ENCODE measurements at places on chromosomes 16 and 17.

DNA sequence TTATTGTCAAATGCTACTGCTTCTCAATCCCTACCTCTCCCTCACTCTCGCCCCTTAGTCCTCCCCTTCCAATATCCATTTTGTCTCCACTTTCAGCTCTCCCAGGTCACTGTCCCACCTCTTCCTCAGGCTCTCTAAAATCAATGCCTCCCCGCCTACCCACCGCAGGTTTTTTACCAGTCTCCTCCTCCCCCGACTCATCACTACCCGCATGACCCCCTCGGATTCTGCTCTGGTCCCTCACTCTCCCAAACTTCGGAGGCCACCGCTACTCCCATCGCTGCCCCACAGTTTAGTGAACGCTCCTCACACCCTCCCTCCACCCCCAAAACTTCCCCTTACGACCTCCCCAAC, 513 bp downstream of the CRLF3 start:
- DNase-seq: no peak

DNA sequence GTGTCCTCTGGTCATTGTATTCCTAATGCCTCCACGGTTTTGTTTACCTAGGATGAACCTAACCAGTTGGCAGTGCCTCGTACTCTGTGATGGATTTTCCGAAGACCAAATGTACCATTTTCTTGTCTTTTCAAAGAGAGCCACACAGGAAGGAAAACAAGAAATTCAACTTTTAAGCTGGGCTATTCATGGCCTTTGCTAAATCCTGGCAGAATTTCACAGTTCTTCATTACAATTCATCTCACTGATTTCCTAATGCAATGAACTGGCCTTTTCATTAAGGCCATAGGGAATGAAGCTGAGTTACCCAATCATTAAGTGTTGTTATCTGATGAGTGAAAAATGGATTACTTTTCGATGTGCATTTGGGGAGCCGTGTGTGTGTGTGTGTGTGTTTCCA, 7.9 kb upstream of the KCNJ16 start:
- DNase-seq: no peak

DNA sequence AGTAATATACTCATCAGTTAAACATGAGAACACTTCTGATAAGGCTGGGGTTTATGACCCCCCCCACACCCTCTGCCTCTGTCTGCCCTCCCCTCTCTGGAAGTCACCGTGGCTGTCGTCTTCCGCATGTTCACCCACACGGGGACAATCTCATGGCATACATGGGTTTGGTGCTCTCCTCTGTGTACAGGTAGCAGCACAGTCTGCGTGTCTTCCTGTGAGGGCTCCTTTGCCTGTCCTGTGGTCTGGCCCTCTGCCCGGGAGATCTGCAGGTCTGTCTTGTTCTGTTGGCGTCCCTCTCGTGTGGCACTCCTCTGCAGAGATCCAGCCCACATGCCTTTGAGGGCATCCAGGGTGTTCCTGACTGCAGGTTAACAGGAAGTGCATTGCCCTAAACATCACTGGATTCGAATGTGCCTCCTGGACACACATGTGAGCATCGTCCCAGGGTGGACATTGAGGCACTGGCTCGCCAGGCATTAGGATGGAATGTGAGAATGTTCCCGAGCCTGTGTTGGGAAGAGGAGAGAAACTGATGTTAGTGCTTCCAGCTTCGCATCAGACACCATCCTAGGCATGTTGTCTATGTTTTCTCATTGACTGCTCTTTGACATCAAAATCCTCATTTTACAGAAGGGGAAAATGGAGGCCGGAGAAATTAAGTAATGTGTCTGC, 54.5 kb downstream of the NKD1 start:
- DNase-seq: no peak

DNA sequence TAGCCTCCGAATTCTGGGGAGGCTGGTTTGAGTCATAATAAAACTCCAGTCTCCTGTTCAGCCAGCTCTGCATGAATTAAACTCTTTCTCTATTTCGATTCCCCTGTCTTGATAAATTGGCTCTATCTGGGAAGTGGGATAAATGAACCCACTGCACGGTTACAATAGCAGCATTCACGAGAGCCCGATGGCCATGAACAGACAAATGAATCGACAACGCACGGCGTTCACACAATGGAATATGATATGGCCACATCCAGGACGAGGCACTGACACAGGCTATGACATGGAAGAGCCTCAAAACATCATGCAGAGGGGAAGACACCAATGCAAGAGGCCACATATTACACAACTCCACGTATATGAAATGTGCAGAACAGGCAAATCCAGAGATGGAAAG, 5.6 kb upstream of the CARD14 start:
- no peak for DNase-seq

DNA sequence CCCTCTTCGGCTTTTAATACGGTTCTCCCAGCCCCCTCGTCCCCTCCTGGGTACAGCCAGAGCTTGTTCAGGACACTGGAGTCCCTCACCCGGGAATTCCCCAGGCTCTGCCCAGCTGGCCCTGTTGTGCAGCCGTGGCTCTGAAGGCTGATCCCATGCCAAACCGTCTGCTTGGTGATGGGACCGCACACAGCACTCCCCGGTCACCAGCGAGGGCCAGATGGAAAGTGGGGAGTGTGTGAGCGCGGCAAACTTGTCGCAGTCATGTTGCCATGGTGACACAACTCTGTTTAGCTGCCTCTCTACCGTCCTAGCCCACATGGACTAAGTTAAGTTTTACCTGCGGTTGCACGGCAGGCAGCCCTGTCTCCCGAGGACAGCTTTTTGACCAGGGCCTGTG, 107.9 kb downstream of the RAP1GAP2 start:
- DNase-seq: no peak

DNA sequence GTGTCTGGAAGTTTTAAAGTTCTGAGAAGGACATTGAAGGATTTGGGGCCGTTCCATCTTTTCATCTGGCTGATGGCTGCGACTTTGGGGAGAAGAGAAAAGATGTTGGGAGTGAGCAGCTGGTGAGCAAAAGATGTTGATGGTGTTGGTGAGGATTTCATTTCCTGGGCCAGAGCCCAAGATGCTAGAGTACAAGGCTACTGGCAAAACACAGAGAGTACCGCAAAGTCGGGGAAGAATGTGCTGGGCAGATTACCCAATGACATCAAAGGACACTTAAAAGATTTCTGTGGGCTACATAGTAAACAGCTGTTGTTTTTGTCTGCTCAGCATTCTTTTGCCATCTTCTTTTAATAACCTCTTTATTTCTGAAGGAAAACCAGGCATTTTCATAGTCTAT, 49.4 kb upstream of the GAS7 start:
- no peak for DNase-seq

DNA sequence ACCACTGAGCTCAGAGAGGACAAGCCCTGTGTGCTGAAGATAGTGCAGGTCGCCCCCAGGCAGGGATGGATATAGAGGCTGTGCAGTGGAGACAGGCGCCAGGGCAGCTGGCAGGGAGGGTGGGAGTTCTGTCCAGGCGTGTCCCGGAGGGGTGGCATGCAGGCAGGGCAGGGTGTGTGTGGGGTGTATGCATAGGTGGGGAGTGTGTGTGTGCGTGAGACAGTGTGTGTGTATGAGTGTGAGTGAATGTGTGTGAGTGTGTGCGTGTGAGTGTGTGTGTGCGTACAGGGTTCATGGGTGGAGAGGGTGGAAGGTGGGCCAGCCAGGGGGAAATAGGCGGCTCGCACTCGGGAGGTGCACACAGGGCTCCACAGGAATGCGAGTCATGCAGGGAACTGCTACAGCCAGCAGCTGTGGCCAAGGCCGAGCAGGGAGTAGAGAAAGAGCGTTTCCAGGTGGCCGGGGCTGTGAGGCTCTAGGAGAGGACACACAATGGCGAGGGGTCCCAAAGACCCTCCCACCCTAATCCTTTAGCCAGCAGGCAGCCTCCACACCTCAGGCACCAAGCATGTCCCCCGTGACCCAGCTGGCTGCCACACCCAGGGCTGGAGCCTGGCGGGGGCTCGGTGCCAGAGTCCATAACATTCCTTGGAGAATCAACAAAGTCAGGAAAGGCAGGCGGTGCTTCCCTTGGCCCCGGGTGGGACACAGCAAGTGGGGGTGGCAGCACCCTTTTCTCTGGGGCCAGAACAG, 4.6 kb downstream of the PLCD3 start:
- DNase-seq: no peak

- DNase-seq: no peak
These were observed 23.4 kb downstream of the NDEL1 start for GRCh38 chr17:8459107-8459506.

GRCh38 chr16:81775570-81775969, 3.5 kb upstream of the PLCG2 start:
- no peak for DNase-seq

DNA sequence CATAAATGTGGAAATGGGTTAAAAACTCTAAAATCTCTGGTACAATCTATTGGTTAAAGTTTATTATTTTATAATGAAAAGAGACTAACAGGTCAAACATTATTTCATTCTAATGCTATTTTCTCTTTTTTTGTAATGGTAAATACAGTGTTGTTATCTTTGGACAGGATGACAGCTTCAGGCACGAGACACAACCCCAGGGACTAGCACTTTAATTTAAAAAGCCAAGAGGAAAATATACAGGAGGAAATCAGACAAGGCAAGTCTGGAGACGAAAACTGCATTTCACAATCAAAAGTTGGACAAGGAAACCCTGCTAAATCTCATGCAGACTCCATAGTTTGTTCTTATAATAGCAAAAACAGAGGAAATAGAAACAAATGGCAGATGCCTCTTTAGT, 589.1 kb upstream of the CDH8 start:
- DNase-seq: no peak
